ENCODE measurements at places on chromosomes 12 and 14.

DNA sequence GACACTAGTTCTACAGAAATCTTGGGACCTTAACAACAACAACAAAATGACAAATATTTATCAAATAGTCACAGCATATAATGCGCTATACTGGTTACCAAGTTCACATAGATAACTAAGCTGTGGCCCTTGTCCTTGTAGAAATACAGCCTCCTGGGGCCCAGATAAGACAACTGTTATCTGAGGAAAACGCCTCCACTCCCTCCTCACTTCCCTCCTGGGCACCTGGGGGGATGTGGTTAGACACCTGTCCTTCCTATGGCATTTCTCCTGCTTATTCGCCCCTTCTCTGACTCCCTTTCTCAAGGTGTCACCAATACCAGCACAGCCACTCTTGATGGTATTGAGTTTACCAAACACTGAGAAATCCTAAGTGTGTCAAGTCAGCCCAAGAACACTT, 419.4 kb downstream of the RAD51B start:
- DNase-seq, result no peak

- no peak for DNase-seq
Observed at GRCh38 chr14:75240781-75241180, 37.8 kb upstream of the FOS start.

- no peak for DNase-seq
Observed at GRCh38 chr12:108634341-108634751, 652 bp upstream of the SELPLG start.

DNA sequence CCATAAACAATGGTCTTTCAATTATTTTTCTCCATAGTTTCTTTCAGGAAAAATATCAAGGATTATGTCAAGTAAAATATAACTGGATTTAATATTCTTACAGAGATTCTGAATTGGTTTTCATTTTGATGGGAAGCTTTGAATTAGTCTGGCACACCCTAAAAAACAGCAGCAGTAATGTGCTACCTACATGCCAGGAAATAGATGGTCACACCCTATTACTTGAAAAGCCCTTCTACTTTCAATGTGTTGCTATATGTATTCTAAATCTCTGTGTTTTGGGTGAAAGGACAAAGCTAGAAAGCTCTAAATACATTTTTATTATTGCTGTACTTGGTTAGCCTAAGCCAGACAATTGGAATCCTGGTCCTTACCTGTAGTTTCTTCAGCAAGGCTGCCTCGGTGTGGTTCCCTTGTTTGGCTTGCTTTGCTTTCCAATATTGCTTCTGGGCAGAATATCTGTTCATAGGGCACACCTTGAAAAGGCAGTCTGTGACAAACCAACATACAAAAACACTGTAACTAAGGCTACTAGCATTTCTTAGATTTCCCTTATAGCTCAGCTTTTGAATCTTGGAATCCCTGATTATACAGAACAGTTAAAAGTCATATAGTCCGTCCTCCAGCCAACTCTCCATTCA, 107.6 kb downstream of the ITPR2 start:
- DNase-seq, result no peak

DNA sequence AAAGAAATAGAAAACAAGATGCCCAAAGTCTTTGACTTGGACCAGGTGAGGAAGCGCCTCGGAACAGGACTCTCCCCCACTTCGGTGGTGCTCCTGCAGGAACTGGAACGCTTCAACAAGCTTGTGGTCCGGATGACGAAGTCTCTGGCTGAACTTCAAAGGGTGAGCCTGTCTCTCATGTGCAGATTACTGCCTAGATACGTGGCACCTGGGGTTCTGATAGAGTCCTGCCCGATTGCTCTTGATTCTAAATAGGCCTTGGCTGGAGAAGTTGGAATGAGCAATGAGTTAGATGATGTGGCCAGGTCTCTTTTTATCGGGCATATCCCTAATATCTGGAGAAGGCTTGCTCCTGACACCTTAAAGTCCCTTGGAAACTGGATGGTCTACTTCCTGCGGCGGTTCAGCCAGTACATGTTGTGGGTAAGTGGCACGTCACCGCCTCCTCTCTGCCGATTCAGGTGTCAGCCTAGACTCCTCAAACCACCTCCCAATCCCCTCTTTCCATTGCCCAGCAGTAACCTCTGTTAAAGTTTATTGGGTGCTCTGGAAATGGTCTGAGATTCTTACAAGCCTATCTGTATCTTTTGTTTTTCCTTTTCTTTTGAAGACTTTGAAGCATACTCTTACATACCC, 40.8 kb downstream of the CCDC92 start:
- DNase-seq, result no peak

DNA sequence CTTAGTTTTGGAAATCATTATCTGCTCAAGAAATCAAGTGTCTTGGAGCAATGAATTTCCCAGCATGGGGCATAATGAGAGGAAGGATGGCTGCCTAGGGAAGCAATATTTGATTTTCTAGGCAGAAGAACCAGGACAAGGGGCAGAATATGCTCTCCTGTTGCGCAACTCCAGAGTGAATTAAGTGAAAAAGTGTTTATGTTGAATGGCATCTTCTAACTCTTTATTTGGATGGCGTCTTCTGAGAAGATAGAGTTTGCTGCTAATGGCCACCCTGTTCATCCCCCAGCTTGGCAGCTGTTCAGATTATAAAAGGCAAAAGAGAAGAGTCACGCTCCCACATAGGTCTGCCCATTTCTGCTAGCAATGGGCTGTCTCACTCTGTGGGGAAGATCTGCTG, 1278.1 kb downstream of the AACS start:
- DNase-seq, result no peak

DNA sequence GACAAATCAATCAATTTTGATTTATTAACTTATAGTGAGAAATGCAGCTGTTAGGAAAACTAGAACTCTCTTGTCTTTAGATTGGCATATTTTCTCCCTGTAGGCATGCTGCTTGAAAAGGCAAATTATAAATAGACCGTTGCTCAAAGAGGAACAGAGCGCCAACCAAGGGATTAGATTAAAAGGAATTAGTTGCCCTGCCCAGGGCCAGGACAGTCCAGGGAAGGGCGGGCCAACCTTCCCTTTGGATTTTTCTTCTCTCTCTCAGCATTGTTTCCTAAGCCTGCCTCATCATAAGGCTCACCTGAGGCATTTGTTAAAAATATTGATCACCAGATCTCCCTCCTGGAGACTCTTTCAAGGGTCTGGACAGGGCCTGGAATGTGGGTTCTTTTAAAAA, 8.6 kb downstream of the CIPC start:
- DNase-seq, result no peak

Data from NCI-H1694 treated with DMSO at 0.1 percent for 48 hours (cell line).